ENCODE measurements at places on chromosomes 3 and 15.

DNA sequence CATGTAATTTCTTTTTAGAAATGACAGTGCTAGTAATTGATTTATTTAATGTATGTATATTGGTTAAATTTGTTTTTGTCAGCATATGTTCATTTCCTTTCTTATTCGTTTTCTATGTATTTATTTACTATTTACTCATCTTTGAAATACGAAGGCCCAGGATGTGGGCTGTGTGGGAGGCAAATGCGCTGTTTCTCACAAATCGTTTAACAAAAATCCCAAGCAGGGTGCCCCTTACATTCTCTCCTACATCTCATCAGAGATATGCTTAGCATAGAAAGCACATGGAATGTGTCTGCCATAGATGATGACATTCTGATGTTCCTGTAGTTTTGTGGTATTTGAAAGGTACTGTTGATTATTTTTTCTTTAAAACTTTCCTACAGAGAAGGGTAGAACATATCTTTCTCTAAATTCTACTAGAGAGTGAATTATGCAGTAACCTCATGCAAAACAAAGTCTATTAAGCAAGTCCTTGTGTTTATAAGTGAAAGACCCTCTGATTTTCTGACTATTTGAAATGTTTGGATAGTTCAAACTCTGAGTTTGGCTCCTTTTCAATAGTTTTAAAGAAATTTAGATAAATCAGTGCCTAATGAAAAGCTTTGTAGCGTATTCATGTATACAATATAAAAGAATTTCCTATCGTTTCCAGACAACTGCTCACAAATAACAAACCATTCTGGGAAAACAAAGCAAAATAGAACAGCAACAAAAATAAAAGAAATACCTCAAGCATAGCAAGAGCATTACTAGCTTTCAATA, 111.1 kb upstream of the VGLL3 start:
- no peak for DNase-seq

DNA sequence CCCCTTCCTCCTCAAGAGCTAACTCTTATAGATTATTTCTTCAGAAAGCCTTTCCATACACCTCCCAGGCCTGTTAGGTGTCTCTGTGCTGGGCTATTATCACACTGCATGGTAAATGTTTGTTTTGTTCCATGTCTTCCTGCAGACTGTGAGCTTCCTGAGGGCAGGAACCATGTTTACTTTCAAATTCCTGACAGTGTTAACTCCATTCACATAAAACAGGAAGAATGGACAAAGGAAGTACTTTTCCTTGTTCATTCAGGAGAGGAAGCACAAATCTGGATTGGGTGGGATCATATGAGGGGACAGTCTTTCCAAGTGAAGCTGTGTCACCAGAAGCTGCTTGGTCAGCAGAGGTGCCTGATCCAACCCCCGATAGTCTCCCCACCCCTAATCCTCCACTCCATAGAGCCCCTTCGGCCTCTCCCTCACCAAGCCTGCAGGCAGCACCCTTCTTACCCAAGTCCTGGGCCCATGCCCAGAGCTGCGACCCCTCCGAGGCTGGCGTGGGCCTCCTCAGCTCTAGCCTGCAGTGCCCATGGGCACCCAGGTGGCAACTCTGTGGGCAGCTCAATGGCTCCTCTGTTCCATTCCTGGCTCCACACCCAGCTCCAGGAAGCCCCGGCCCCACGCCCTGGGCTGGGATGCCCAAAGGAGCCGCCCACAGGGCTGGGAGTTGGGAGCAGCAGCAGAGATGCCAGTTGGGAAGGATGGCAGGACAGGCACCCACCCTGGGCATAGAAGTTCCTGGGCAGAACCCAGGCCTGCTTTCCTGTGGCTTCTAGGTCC, 6.9 kb downstream of the SHF start:
- no peak for DNase-seq

DNA sequence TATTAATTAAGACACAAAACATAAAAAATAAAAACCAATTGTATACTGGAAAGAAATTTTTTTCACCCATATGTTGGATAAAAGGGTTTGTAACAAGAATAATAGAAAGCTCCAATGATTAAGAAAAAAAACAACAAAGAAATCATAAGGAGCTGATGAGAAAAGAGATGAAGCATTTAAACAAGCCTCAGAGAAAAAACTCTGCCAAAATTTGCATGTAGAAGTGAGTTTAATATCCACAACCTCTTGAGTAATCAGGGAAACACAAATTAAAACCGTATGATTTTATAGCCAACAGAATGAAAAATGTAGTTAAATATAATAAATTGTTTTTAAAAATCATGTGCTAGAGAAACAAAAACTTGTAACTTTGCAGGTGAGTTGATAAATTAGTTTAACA, 192.9 kb downstream of the BCHE start:
- DNase-seq = no peak

GRCh38 chr3:14507305-14507741, 32.8 kb downstream of the GRIP2 start:
- DNase-seq = peak; percentile 3

DNA sequence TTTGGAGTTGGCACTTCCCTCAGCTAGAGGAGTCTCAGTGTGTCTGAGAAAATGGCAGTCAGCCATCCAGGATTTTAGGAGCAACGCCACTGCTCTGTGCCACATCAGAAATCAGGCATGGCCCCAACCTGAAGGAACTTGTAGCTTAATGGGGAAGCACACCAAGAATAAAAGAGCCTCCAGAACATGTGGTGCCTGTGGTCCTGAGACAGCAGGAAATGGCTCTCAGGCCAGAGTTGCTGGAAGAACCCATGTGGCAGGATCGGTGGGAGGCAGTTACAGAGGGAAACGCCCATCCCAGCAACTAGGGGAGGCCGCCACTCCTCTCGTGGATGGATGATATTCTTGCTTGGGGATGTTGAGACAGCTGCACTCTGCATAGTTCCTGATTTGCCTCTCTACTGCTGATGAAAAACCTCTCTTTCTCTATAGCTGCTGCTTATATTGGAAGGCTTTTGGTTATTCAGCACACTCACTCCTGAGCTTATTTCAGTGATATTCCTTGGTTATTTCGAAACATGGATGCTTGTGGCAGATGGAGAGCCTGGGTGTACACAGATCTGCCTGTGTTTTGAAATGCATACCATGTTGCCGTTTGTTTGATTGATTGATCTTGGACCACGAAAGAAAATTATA, 52.4 kb downstream of the KLHL25 start:
- DNase-seq = no peak

DNA sequence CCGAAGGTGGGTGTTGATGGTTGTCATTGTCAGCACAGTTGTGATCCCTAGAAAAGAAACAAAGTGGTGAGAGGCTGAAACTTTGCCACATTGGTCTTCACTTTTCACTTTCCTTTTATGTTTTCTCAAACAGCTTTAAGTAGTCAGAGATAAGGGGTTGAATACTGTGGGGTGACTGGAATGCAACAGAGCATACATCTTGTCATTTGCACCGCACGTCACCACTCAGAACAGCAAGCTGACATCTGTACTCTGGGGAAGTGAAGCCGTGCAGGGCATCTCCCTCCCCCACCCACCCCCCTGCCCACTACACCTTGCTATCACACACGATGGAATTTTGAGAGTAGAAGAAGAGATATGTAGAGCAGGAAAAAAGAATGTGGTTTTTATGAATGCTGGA, 211.7 kb downstream of the GABRB3 start:
- DNase-seq = no peak

DNA sequence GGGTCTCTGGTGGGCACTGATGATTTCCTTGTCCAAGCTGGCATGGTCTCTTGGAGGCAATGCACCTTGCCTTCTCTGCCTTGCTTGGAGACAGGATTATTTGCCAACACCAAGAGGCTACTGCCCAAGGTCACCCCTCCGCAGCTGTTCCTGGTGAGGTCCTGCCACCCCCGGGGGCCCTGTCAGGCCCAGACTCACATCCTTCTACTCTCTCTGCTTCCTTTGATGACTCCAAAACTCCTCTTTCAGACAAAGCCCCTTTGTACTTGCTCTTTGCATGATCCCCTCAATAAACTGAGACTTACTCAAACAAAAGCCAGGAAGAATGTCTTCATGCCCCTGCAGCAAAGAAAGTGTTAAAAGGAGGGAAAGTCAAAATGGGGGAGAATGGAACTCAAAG, 137.7 kb downstream of the MEX3B start:
- DNase-seq = no peak

DNA sequence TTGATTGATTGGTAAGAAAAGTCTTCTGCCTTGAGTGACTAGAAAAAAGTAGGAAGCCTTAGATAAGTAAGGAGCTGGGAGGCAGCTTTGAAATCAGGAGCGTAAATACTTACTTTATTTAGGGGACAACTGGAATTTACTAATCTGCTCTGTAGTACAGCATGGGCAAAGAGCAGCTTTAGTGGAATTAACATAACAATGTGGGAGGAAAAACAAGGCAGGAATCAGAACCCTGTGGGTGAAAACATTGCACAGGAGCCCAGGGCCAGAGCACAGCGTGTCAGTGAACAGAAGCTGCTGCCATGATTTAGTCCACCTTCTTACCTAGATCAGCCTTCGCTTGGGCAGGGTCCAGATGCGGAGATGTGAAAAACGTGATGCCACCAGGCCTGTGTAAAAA, 14.6 kb downstream of the FMN1 start:
- no peak for DNase-seq

DNA sequence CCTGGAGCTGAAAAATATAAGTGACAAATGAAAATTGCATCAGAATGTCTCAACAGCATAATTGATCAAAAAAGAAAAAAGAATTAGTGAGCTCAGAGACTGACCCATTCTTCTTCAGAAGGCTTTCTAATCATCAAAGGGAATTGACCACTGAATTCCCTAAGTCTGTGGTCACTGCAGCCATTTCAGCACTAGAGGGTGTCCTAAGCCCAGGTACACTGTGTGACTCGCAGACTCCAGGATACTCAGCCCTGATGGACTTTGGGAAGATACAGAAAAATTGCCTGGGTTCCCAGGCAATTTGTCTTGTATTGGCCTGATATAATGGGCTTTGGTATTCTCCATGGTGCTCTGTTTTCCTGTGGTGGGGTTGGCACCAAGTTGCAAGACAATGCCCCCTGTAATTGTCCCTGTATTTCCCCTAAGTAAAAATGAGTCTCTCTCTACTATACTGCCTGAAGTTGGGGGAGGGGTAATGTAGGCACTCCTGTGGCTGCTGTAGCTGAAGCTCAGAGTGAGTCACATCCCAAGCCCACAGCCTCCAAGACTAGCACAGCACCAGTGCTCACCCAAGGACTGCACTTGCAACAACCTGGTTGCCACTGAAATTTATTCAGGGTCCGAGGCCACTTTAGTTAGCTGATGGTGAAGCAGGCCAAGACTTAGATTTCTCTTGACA, 256.0 kb upstream of the STAC start:
- peak; percentile 4 for DNase-seq

GRCh38 chr3:156635034-156635433, 39.4 kb upstream of the TIPARP start:
- DNase-seq = no peak

DNA sequence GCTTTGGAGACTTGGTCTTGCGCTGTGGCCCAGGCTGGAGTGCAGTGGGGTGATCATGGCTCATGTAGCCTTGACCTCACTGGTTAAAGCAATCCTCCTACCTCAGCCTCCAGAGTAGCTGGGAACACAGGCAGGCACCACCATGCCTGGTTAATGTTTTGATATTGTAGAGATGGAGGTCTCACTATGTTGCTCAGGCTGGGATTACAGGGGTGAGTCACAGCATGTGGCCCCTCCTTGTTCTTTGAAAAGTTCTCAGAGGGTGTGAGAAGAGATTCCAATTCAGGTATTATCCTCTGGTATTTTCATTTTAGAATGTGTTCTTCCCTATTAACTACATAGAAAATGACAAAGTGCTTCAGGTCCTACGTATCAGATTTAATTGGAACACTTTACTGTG, 51.9 kb upstream of the RPL32 start:
- no peak for DNase-seq

DNA sequence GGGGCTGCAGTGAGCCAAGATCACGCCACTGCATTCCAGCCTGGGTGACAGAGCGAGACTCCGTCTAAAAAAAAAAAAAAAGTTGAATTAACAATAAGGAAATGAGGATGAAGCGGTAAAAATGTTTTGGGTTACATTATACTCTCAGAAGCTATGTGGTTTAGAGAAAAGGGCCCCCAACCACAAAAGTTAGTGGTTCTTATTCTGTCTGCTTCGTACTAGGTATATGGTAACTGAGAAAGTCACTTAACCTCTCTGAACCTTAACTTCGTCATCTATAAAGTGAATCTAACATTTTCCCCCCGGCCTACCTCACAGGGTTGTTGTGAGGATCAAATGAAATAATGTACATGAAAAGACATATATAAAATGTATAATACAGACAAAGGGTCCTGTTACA, 38.4 kb upstream of the EHHADH start:
- no peak for DNase-seq

DNA sequence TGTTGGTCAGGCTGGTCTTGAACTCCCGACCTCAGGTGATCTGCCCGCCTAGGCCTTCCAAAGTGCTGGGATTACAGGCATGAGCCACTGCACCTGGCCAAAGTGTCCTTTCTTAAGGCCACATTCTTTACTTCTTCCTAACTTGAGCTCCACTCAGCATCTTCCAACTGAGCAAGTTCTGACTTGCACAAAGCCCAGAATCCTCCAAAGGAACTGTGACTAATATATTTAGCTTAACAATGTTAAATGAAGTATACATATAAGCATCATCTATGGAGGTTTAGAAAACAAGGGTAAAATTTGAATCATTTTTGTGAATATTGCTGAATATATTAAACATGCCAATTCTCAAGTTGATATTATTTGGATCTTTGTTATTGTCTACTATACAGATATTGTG, 93.7 kb downstream of the SHQ1 start:
- DNase-seq = no peak

- DNase-seq = no peak
Measured at GRCh38 chr3:117278424-117279190, 569.0 kb downstream of the TUSC7 start.

- DNase-seq = no peak
Measured at GRCh38 chr3:37546876-37547275, 314.8 kb upstream of the CTDSPL start.

DNA sequence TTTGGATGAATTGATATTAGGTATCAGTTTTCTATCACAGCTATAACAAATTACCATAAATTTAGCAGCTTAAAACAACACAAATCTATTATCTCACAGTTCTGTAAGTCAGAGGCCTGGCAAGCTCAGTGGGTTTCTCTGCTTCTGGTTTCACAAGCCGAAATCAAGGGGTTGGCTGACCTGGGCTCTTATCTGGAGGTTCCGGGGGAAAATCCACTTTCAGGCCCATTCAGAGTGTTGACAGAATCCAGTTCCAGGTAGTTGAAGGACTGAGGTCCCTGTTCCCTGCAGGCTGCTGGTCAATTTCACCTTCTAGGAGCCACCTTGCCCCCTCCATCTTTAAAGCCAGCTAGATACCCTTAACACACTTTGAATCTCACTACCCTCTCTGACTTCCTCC, 11.1 kb upstream of the HHATL start:
- no peak for DNase-seq

All from NCI-H1092 (cell line).